ENCODE measurements at places on chromosomes 11 and 22.

- no peak for DNase-seq
These were observed 107.2 kb downstream of the MPPED2 start for GRCh38 chr11:30478923-30479322.

DNA sequence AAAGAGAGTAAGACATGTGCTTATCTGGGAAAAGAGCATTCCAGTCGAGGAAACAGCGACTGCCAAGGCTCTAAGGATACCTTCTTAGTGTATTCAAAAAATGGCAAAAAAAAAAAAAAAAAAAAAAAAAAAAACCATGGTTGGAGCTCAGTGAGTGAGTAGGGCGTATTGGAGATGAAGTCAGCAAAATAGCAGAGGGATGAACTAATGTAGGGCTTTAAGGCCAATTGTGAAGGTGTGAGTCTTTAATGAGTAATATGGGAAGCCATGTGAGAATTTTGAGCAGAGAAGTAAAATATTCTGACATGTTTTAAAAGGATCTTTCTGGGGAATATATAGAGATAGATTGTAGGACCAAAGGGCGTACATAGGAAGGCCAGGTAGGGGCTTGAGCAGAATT is 498.6 kb upstream of the ISX start:
- no peak for DNase-seq

- no peak for DNase-seq
These were observed 8.3 kb downstream of the MLC1 start for GRCh38 chr22:50076646-50077535.

- no peak for DNase-seq
These were observed 39.8 kb downstream of the MUC6 start for GRCh38 chr11:996681-997080.

- DNase-seq: peak; percentile 51
These were observed 101.8 kb downstream of the BCR start for GRCh38 chr22:23282089-23282501.

DNA sequence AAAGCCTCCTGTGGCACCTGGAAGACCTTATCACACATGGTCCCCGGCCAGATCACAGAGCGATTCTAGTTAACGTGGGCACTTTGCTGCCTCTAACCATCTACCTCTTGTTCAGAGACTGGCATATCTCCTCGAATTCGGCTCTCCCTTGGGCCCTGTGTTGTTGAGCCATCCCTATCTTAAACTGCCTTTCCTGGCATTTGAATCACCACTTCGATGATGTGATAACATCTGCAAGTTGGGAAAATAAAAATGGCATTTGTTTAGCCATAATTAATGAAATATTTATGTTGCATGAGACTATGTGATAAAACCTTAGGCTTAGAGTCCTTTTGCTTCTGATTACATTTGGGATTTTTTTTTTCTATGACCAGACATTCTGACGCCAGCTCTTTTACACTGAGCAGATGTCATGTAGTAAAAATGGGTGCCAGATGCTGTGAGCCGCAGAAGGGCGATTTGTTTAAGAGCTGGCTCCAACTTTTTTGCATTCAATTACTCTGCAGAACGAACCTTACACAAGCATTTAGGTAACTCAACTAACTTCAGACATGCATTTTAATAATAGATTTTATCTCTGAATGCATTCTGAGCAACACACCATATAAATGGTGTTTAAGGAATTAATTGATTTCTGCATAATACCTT is 58.5 kb upstream of the PARVA start:
- DNase-seq: peak; percentile 83

DNA sequence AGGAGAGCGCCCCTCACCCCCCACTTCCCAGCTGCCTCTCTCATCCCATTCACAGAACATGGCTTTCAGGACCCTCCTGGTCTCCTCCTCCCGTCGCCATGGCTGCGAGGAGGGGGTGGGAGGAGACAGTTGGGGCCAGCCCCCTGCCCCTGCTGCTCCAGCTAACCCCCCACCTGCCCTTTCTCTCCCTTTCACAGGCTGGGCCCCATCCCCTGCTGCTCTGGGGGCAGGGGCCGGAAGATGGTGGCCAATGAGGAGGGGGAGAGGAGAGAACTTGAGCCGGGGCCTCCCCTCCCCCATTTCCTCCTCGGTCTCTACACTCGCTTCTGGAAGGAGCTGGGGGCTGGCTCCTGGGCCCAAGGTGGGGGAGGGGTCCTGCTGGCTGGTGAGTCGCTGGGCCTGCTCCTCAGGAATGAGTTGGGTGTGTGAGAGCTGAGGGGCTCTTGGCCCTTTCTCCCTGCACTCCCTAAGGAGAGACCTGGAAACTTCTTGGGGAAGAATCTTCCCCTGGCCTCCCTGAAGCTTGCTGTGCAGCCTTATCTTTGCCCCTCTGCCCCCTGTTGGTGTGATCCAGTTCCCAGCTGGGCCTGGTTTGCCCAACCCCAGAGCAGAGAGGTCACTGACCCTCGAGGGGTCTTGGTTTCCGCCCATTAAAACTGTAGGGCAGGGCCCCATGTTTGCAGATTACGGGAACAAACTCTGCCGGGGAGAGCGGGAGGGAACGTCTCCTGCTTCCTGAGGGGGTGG is 10.2 kb downstream of the YPEL4 start:
- no peak for DNase-seq
